Activated CD4-positive, alpha-beta T cell treated with anti-CD3 and anti-CD28 coated beads for 24 hours (primary cell): ENCODE measurements at places on chromosomes 12 and 14.

DNA sequence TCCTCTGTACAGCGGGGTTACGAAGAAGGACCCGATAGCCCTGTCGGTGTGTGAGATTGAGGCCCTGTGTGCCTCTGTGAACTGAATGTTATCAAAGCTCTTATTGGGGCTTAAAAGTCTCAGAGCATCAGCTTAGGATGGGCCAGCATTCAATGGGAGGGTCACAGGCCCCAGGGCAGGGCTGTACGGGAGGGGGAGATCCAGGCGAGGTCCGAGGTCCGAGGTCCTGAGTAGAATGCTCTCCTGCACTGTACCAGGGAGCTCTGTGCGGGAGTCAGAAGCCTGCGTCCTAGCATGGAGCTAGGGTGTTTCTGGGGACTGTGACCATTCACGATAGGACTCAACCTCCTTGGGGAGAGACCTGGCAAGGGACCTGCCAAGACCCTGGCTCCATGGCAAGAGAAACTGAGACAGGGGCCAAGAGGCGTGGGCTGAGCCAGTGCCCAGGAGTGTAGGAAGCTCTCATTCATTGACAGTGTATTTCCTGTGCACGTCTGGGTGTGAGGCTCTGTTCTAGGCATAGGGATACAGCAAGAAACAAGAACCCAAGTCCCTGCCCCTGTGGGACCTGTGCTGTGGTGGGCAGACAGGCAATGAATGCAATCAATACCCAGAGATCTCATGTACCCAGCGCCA lies 12.0 kb upstream of the FAM181A start:
- DNase-seq = no peak

DNA sequence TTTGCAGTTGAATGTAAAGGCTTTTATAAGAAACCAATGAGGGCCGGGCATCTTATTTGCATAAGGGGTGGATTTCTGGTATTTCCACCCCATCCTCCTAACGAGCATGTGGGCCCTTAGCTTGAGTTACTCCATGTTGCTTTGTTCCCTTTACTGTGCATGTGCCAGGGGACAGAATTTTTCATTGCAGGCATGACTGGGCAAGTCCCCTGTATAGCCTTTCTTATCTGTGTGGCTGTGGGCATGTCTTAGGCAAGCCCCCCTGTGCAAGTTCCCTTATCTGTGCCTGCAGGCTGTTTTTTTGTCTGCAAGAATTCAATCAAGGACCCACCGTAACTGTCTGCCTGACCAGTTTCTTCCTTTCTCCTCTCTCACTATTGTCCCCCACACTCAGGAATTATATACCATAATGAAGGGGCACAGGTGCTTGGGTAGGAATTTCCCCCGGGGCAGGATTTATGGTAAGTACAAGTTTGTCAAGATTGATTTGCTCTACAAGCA lies 152.2 kb upstream of the CNOT2 start:
- DNase-seq = no peak

DNA sequence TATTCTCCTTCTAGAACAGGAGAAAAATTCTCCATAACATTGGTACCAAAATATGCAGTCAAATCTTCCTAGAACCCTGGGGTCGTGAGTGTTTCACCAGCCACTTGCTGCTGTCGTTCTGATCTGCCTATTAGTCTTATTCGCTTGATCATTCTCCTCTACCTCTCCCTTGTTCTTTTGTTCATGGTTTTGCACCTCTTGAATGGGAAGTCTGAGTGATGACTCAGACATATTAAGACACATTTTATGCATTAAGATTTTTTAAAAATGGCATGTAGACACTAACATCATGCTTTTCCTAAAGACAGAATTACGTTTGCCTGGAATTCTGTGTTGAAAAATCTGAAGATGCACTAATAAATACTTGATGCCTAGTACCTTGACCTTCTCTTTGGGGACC lies 159.2 kb upstream of the LRIG3 start:
- DNase-seq = no peak

DNA sequence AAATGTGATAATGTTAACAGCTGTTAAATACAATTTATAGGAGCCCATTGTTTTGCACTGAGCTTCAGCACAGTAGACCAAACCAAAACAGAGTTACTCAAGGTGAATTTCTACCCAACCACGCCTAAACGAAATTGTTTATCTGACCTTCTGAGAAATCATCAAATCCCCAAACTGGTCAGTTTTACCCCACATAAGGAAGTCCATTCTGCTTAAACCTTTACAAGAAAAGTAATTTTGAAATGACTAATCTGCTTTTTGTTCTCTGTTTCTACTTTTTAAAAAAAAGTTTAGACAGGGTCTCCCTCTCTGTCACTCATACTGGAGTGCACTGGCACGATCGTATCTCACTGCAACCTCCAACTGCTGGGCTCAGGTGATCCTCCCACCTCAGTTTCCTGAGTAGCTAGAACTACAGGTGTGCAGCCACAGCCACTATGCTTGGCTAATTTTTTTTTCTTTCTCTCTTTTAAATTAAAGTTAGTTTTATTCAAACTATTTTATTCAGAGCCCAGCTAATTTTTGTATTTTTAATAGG lies 1.4 kb upstream of the RNF10 start:
- no peak for DNase-seq

DNA sequence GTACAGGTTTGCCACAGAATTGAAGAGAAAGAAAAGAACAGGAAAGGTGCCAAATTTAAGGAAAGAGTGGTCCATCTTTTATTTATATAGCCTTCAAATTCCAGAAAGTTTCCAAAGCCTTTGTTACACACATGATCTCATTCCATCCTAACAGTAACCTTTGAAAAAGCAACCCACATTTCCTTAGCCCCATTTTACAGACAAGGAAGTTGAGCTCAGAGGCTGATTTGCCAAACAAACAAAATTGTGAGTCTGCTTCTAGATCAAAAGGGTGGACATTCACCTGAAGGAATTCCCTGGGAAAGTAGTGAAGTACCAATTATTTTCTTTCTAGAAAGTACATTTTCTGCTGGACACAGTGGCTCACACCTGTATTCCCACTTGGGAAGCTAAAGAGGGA lies 32.0 kb downstream of the KICS2 start:
- DNase-seq = no peak

DNA sequence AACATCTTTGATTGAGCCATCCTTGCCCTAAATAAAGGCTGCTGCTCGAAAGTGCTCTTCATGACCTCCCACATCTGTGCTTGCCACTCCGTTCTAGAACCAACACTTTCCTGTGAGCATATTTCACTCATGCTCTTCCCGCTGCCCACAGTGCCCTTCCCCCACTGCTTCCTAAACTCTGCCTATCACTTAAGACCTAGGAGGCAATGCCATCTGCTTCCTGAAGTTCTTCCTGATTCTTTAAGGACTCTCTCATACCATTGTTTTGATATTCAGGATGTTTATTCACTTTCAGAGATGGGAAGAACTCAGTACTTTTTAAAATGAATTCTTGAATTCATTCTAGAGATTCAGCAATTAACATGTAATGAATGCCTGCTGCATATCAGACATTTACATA lies 49.9 kb downstream of the ZFYVE21 start:
- DNase-seq = no peak

DNA sequence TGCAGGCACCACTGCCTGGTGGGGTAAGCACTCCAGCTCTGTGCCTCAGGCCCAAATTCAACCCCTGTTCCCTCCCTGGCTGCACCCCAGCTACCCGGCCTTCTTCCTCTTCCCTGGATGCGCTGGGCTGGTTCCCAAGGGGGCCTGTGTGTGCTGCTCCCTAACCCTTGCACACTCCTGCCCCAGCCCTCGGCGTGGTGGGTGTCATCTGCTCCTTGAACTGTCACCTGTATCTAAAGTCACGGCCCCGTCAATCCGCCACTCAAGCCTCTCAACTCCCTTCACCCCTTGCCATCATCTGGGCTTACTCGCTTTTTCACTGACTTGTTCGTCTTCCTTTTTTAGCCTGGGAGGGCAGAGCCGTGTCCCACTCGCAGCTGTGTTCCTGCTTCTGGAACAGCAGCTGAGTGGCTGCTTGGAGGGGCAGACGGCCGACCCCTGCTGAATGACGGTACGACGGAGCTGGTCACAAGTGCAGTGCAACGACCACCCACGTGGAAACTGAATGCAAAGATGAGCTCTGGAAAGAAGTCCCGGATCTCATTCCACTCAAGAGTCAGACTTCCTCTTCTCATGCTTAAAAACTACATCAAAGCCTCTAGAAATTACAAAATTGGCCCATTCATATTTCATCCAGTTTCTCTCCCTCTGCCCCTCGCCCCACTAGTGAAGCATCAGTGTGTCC lies 138.9 kb downstream of the PIWIL1 start:
- DNase-seq = no peak

DNA sequence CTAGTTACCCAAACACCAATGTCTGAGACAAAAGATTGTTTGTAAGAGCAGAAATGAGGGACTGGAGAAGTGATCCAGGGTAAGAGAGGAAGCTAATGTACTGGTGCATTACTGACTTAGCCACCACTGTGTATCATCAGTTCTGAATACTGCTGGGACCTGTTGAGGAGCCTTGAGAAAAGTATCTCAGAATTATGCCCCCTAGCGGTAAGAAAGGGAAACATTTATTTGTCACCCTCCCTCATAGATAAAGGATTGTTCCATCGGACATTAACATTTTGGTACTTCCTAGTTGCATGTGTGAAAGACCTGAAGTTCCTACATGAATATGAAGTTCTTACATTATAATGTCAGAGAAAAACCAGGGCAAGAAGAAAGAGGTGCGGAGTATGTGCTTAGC lies 612.5 kb downstream of the FSCB start:
- no peak for DNase-seq

DNA sequence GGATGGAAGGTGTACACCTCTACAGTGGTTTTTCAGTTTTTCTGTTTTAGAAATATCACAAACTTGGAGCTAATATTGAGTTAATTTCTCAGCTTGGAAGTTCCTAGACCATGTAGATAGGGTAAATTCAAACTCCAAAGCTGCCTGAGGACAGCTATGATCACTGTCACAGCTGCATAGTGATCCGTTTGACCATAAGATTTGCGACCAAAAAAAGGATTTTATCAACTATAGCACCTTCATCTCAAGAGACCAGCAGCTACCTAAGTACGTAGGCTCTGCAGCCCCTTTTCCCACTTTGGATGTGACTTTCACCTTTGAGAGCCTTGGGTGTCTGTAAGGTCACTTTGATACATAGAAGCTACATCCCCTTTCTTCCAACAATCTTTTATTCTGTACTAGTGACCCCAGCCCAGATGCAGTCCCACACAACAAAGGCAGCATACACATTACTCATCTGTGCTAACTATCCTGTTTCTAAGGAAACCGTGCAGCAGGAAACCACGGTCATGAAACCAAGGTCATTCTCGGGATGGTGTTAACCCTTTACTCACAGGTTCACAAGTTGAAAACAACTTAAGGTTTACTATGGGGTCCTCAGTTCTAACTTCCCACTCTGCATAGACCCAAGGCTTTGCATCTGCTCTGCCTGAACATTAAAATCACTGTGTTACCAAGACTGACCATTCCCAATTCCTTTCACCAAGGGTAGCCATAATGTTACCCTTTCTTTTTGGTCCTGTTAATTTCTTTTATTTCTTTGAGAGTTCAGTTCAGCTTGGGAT lies 75.4 kb downstream of the IFT81 start:
- no peak for DNase-seq

DNA sequence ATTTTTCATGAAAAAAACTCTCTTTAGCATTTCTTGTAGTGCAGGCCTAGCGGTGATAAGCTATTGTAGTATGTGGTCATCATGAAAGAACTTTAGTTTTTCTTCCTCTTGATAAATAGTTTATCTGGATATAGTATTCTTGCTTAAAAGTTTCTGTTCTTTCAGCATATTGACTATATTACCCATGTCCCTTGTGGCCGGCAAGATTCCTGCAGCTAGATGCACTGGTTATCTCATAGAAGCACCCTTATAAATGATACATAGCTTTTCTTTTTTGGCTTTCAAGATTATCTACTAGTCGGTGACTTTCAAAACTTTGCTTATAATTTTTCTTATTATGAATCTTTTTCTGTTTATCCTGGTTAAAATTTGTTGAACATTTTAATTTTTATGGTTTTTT lies 234.8 kb downstream of the ALG10 start:
- no peak for DNase-seq

DNA sequence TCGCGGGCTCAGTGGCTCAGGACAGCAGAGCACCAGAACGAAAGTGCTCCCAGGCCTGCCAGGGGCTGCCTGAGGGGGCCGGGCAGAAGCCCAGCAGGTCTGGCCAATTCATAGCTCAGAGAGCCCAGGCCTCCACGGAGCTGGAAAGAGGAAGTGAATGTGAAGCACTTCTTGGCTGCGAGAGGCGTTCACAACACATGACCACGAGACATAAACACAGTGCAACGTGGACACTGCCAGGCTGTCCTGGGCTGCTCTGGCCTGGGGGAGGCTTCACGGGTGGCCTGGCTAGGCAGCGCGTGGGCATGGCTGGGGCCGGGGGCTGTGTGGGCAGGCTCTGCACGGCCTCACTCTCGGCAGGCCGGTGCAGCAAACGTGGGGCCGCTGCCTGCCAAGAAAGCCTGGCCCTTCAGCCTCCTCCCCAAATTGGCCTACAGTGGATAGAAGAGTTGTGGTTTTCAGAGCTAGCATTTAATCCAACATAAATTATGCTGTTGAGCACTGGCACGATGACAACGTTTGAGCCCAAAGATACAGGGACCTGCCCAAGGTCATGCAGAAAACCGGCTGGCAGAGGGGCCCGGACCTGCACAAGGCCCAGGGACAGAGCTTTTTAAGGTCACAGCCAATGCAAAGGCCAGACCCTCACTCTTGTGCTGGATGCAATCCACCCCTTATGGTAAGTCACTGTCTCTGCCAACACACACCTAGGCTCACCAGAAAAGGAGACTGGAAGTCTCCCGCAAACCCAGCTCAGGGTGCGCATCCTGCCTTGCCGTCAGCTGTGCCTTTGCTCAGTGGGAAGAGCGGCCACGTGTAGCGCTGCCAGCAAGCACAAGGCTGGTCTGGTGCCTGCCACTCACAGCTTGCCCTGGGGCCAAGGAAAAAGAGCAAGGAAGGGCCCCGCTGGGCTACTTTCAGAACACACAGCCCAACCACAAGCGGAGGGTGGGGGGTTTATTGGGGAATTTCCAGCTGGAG lies 8.6 kb downstream of the SLC25A29 start:
- no peak for DNase-seq

GRCh38 chr14:46482200-46482599 lies 169.4 kb downstream of the RPL10L start:
- no peak for DNase-seq

GRCh38 chr12:57096099-57096572 lies 7.2 kb downstream of the NAB2 start:
- no peak for DNase-seq

DNA sequence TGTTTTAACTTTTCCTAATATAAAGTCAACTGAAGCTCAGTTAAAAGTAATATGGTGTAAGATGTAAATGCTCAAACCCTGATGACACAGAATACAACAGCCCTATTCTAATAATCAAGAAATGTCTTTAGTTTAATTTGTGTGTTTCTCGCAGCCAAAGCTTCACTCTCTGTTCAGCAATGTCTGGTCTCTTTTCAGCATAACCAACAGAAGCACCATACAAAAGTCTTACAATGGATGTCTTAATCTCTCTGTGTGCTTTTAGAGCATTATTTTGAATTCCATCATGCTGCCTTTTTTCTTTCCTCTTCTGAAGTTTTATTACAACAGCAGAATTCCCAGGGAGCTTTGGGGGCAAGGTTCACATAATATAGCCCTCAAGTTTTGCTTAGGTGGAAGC lies 210.2 kb upstream of the NPAS3 start:
- DNase-seq = no peak
